ENCODE measurements at places on chromosomes 11 and 22. TPM values are rescaled to one million over a fixed set of nuclear protein-coding genes. Genes with fewer than 3 reads are reported as not detected.

DNA sequence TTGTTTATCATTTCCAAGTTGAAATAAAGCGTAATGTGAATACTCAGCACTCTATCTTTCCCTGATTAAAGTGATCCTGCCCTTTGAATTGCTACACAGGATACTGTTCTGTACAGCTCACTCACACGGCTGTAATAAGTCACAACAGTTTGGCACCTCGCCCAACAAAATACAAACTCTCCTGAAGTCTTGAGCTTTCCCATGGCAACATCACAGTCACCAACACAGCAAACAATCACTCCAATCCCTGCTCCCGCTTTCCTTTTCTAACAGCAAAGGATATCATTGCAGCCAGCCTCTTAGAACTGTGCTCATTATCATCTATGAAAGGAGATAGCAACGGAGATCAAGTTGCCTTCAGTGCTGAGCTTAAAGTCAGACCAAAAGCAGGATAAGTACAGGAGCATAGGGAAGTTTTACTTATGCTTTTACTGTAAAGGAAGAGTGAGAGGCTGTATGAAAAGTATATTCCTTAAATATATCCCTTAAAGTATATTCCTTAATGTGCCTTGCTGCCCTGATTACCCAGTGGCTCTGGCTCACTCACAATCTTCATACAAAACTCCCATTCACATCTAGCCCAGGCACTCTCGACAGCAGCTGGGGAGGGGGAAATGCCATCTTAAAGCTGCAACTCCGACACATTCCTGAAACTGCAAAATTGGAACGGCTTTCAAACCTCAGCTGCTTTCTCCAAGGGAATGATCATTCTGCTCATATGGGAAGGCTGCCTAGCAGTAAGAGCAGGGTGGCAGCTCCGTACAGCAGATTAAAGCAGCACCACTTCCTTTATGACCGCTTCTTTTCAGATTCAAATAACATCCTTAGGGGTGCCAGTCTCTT is 35.8 kb downstream of the MAML2 start:
- peak overlapping the region; percentile 2 for H3K27ac ChIP-seq
- H3K4me1 ChIP-seq: peaks cover 69% of the 10 kb centered on the region
- H3K27me3 ChIP-seq: no peaks in the 10 kb centered on the region
- peaks cover 3% of the 10 kb centered on the region for H3K36me3 ChIP-seq
- peak overlapping the region; percentile 27 for H3K4me3 ChIP-seq

GRCh38 chr22:43094085-43094484 is 4.9 kb upstream of the TTLL1 start:
- no peak overlapping the region for H3K27ac ChIP-seq
- no peak for DNase-seq
- H3K36me3 ChIP-seq: no peaks in the 10 kb centered on the region
- no peaks in the 10 kb centered on the region for H3K27me3 ChIP-seq
- no peak overlapping the region for H3K4me3 ChIP-seq

DNA sequence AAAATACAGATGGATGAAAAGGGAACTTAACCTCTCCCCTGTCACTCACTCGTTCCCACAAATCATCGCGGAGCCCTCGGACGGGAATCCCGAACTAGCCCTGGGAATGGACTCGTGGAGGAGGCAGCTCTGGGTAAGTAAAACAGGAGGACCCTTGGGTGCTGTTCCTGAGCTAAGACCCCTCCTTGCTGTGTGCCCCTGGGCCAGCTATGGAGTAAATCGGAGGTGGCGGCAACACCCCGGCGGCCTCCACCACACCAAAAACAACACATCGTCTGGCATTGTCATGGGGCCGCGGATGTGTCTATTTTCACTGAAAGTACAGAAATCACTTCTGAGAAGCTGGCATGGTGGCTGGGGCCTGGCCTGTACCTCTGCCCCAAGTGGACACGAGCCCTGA is 12.1 kb downstream of the CPT1A start:
- DNase-seq: no peak
- no peak overlapping the region for H3K4me3 ChIP-seq
- H3K27me3 ChIP-seq: no peaks in the 10 kb centered on the region
- H3K36me3 ChIP-seq: no peaks in the 10 kb centered on the region
- peaks cover 26% of the 10 kb centered on the region for H3K4me1 ChIP-seq
- H3K27ac ChIP-seq: no peak overlapping the region

DNA sequence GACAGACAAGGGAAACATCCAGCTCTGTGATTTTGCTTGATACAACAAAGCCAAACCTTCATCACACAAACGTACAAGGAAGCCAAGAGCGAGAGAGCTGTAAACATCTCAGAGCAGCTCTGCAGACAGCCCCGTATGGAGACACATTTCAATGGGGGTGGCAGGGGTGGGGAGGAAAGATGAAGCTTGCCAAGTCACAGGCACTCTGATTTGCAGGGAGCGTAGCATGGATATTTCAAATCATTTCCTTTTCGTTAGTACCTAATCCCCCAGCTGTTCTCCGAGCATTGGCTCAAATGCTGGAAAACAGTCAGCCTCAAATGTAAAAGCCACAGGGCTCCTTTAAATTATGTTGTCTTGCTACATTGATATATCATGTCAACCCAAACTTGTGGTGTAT is 458.9 kb upstream of the CADM1 start:
- peaks cover 2% of the 10 kb centered on the region for H3K27me3 ChIP-seq
- no peak overlapping the region for H3K27ac ChIP-seq
- no peaks in the 10 kb centered on the region for H3K4me1 ChIP-seq
- no peak for DNase-seq
- no peaks in the 10 kb centered on the region for H3K36me3 ChIP-seq

GRCh38 chr11:19919050-19919561 is 206.5 kb downstream of the NAV2 start:
- no peaks in the 10 kb centered on the region for H3K36me3 ChIP-seq
- no peaks in the 10 kb centered on the region for H3K4me1 ChIP-seq
- DNase-seq: no peak
- no peak overlapping the region for H3K27ac ChIP-seq
- peaks cover 2% of the 10 kb centered on the region for H3K27me3 ChIP-seq

DNA sequence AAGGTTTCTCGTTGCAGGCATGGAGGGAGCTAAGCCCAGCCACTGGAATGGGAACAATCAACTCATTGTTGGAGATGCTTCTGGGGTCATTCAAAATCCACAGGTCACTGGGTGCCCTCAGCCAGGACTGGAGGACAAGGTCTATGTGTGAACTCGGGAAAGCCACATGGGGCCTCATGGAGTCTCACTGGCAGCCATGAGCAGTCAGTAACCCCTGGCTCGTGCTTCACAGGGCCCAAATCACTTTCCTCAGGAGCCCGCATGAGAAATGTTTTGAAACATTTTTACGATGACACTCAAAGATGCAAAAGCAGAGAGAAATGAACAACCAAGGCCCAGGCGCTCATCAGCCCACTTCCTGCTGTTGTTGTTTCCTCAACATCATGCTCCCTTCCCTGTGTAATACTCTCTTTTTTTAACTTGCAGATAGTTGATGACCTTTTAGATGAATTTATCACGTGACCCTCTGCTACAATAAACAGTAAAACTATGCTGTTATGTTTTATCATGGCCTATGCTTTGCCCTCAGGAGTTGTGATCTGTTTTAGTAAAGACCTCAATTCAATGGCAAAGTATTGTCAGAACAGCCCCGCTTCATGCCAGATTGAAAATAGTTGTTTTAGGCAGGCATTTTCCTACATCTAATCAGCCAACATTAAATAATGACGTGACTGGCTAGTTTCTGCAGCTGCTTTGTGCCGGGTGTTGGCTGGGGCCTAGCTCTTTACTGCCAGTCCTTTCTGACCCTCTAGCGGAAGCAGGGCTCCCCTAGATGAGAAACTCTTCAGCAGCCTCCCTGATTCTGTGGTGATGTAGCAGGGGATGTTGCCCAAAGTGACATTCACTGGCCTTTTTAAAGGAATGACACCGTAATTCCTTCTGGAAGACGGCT is 39.7 kb downstream of the ADAMTS15 start:
- H3K4me1 ChIP-seq: no peaks in the 10 kb centered on the region
- no peaks in the 10 kb centered on the region for H3K36me3 ChIP-seq
- H3K4me3 ChIP-seq: no peak overlapping the region
- no peak overlapping the region for H3K27ac ChIP-seq

GRCh38 chr11:123670081-123670480 is 15.7 kb upstream of the SCN3B start:
- DNase-seq: no peak
- no peaks in the 10 kb centered on the region for H3K4me1 ChIP-seq
- no peaks in the 10 kb centered on the region for H3K36me3 ChIP-seq
- H3K27me3 ChIP-seq: peaks cover 2% of the 10 kb centered on the region
- no peak overlapping the region for H3K27ac ChIP-seq

DNA sequence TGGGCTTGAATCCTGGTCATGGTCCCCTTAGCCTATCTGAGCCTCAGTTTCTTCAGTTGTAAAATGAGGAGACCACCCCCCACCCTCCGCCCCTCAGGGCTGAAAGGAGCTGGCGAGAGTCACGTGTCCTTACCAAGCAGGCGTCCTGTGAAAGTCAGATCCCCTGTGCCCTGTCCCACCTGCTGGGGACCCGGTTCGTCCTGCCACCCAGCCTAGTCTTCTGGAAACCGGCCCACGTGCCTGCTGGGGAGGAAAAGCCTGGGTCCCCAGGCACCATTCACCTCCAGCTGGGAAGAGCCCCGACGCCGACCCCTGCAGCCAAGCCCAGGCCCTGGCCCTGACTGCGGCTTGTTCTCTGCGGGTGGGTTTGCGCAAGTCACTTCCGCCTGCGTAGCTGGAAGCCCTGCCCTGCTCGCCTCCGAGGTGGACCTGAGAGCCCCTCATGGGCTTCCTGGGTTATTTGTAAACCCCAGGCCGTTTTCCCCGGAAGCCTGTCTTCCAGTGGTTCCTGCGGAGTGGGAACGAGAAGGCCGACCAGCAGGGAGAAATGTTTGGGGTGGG is 679 bp upstream of the SSH3 start:
- peaks cover 22% of the 10 kb centered on the region for H3K36me3 ChIP-seq
- H3K27ac ChIP-seq: no peak overlapping the region
- H3K4me1 ChIP-seq: peaks cover 14% of the 10 kb centered on the region
- no peak for DNase-seq
- peak overlapping the region; percentile 39 for H3K4me3 ChIP-seq

DNA sequence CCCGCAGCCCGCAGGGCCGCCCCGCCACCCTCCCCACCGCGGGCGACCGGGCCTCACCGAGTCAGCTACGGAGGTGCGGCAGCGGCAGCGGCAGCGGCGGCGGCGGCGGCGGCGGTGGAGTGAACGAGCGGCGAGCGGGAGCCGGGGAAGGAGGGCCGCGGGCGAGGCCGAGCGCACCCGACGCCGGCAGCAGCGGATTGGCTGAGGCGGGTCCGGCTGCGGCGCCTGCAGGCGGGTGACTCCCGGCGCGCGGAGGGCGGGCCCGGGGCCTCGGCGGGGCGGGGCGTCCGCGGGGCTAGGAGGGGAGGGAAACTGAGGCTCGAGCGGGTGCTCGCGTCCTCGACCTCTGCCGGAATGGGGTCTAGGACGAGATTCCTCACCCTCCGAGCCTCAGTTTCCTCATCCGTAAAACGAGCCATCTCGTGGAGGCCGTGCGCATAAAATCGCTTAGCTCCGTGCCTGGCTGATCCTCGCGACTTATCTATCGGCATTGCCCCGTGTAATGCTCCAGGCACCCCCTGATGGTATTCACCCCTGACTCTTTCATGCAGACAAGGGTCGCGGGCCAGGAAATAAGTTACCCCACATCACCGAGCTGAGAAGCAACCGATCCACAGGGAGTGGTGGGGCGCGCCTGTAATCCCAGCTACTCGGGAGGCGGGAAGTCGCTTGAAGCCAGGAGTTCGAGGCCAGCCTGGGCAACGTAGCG is at the start of gene CPT1A:
Gene CPT1A, minus strand, starts transcription at position 199 of the 709 bp plus-strand sequence. CDS start 26,442 bp downstream, outside the sequence.
- peak; percentile 82 for DNase-seq
- no peaks in the 10 kb centered on the region for H3K27me3 ChIP-seq
- no peaks in the 10 kb centered on the region for H3K36me3 ChIP-seq
- peak within 1 kb of the TSS; percentile 87 for H3K4me3 ChIP-seq

GRCh38 chr11:119673052-119673758 is 55.8 kb downstream of the NECTIN1 start:
- peaks cover 7% of the 10 kb centered on the region for H3K4me1 ChIP-seq
- no peaks in the 10 kb centered on the region for H3K27me3 ChIP-seq
- H3K4me3 ChIP-seq: no peak overlapping the region
- no peak overlapping the region for H3K27ac ChIP-seq

GRCh38 chr11:3359092-3359824 is 19.7 kb downstream of the ZNF195 start:
- no peaks in the 10 kb centered on the region for H3K27me3 ChIP-seq
- H3K27ac ChIP-seq: no peak overlapping the region
- H3K4me1 ChIP-seq: no peaks in the 10 kb centered on the region
- no peak for DNase-seq

- H3K27me3 ChIP-seq: no peaks in the 10 kb centered on the region
- peaks cover 40% of the 10 kb centered on the region for H3K36me3 ChIP-seq
- peaks cover 7% of the 10 kb centered on the region for H3K4me1 ChIP-seq
- DNase-seq: peak; percentile 36
- no peak overlapping the region for H3K4me3 ChIP-seq
- H3K27ac ChIP-seq: peak overlapping the region; percentile 1
These were observed 18.0 kb downstream of the DERL3 start for GRCh38 chr22:23820748-23821211.

DNA sequence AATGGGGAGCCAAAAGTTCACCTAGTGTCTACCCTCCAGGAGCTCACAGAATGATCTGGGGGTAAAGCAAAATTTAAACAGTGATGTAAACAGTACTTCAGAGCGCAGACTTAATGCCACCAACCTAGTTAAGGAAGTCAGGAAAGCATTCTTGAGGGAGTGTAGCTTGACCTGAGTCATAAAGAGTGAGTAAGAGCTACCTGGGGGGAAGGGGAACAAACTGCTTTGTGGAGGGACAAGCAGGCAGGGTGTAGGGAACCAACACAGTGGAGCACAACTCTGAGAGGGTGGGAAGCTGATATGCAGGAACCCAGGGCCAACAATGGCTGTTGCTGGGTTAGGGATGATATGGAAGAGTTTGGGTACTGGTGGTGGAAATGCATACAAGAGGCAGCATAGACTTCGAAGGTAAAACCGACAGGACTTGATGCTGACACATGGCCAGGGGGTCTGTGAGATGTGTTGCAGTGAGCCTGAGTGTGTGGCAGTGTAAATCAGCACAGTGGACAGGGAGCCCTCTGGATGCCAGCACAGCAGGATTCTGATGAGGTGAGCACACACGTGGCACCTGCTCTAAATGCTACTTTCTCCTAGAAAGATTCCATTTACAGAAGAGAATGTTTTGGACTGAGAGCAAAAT is 58.3 kb upstream of the CYP2D6 start:
- H3K4me1 ChIP-seq: peaks cover 89% of the 10 kb centered on the region
- DNase-seq: no peak
- peaks cover 3% of the 10 kb centered on the region for H3K36me3 ChIP-seq
- H3K27ac ChIP-seq: peak overlapping the region; percentile 19
- H3K27me3 ChIP-seq: no peaks in the 10 kb centered on the region

GRCh38 chr11:117835576-117835975 is 11.0 kb upstream of the FXYD2 start:
- H3K4me3 ChIP-seq: no peak overlapping the region
- H3K27ac ChIP-seq: no peak overlapping the region
- H3K36me3 ChIP-seq: no peaks in the 10 kb centered on the region

- H3K36me3 ChIP-seq: no peaks in the 10 kb centered on the region
- H3K4me1 ChIP-seq: no peaks in the 10 kb centered on the region
- H3K4me3 ChIP-seq: no peak overlapping the region
- no peak overlapping the region for H3K27ac ChIP-seq
These were observed 149.1 kb downstream of the SHANK2 start for GRCh38 chr11:71103266-71103665.

The CHCHD10 gene
- total RNA-seq: 157 TPM

The PANX2 gene
- total RNA-seq: 3.3 TPM

The NAALAD2 gene
- not detected for total RNA-seq

The TOMM22 gene
- 128 TPM for total RNA-seq

The C11orf16 gene
- not detected for total RNA-seq

The BACE1-AS gene
- 5.4 TPM for total RNA-seq
